ENCODE measurements at places on chromosomes 13 and 19.
A peak's percentile ranks its signal among the peaks of the same experiment; 100 is the strongest.

GRCh38 chr13:109906976-109907375 lies 120.6 kb upstream of the IRS2 start:
- no peak for DNase-seq

- DNase-seq, result peak; percentile 3
These were observed 273.5 kb downstream of the FGF14 start for GRCh38 chr13:102128216-102128810.

DNA sequence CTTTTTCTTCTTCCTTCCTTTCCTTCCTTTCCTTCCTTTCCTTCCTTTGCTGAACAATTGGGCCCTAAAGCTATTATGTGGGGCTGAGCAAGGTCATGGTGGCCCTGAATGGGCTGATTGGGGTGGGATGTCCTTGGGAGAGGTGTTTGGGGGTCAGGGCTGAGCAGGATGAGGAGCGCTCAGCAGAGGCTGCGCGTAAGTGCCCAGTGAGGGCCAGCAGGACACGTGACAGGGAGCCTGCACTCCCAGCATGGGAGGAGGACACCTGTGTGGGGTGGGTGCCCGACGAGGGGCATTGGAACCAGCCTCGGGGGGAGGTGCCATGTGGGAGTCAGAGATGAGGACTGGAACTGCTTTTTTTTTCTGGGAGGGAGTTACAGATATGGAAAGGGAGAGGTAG lies 5.4 kb upstream of the LGALS7 start:
- DNase-seq, result no peak

GRCh38 chr13:50197705-50198104 lies 182.5 kb downstream of the KCNRG start:
- no peak for DNase-seq

GRCh38 chr19:47022140-47022536 lies 2.5 kb downstream of the NPAS1 start:
- no peak for DNase-seq

DNA sequence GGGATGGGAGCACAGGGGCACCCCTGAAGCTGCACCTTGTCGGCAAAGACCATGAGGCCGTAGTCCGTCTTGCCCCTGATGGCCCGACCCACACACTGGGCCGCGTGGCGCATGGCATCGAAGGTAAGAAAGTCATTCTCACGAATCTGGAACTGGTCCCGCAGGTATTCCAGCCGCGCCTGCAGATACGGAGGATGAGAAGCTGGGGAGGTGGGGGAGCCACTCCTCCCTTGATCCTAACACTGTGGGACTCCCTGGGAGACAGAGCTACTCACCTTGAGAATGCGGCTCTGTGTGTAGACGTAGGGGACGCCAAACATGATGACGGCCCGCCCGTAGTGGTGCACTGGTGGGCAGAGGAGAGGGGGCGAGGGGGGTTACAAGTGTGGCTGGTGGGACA lies 11.9 kb downstream of the KLC3 start:
- no peak for DNase-seq

GRCh38 chr19:49583239-49583638 lies 2.1 kb downstream of the PRRG2 start:
- no peak for DNase-seq

DNA sequence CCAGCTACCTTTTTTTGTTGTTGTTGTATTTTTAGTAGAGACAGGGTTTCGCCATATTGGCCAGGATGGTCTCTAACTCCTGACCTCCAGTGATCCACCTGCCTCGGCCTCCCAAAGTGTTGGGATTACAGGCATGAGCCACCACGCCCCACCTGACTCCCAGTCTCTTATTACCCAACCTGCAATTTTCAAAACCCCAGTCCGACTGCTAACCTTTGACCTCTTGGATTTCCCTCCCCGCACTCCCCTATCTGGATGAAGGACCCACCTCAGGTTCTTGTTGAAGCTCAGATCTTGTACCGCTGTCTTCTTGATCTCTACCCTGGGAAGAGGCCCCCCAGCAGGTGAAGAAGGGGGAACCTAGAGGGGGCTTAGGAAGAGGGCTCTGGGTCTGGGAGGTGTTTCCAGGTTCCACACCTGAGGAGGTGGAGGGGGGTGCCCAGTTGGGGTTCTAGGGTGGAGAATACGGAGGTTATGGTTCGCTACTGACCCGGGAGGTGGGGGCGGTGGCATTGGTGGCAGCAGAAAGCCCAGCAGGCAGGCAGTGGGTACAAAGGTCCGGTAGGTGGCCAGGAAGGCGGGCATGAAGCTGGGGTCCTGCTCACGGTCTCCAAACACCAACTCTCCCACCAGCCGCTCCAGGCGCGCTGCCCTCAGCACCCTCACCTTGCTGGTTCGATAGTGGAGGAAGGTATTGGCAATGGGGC lies 2.6 kb downstream of the RGL3 start:
- no peak for DNase-seq

GRCh38 chr19:4208385-4209094 lies 20.8 kb upstream of the EBI3 start:
- peak; percentile 65 for DNase-seq

- DNase-seq, result no peak
These were observed 41.0 kb downstream of the HS6ST3 start for GRCh38 chr13:96130818-96131340.

GRCh38 chr19:16544473-16545231 lies 2.4 kb upstream of the CHERP start:
- no peak for DNase-seq

GRCh38 chr13:23866420-23867026 lies 22.7 kb downstream of the MIPEP start:
- DNase-seq, result no peak

- no peak for DNase-seq
These were observed 10.4 kb downstream of the KDM4B start for GRCh38 chr19:4979211-4979807.

GRCh38 chr13:42345367-42345766 lies 73.4 kb downstream of the AKAP11 start:
- DNase-seq, result no peak

DNA sequence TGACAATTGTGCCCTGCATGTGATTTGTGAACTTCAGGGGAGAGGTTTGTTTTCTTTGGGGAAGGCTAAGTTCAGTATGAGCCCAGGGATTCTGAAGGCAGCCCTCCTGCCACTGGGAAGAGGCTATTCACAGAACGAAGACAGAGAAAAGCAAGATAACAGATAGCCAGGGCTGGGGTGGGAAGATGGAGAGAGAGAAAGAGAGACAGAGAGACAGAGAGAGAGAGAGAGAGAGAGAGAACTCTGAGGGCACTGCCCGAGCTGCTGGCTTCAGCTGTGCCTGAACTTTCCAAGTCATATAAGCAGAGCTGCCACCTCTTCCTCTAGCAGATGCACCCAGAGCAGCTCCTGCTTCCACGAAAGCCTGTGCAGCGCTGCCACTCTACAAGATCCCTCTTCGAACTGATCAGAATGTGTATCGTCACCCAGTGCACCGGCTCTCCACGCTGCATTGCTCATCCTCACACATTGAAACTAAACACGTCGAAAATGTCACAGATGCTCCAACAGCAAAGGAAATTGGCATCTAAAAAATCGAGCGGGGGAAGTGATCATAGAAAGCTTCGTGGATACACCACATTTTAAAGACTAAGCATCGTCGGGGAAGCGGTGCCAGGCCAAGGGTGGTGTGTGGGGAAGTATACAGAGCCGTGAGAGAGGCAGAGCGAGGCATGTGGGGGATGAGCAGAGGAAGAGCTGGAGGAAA lies 81.8 kb upstream of the SIAH3 start:
- DNase-seq, result no peak

DNA sequence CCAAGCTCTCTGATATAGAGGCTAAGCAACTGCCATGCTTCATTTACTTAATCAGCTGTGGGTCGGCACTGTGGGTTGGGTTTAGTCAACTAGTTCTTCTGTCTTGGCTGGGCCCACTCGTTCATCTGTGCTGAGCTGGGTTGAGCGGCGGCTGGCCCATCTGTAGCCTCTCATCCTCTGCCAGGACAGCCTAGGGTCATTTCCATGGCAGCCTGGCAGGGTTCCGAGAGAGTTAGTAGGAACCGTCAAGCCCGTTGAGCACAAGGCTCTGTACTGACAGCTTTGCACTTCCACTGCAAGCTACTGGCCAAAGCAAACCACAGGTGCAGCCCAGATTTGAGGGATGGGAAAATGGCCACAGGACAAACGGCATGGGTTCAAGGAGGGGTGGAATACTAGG lies 6.6 kb upstream of the ZNF835 start:
- no peak for DNase-seq

GRCh38 chr19:30488191-30488590 lies 116.0 kb downstream of the ZNF536 start:
- peak; percentile 27 for DNase-seq

DNA sequence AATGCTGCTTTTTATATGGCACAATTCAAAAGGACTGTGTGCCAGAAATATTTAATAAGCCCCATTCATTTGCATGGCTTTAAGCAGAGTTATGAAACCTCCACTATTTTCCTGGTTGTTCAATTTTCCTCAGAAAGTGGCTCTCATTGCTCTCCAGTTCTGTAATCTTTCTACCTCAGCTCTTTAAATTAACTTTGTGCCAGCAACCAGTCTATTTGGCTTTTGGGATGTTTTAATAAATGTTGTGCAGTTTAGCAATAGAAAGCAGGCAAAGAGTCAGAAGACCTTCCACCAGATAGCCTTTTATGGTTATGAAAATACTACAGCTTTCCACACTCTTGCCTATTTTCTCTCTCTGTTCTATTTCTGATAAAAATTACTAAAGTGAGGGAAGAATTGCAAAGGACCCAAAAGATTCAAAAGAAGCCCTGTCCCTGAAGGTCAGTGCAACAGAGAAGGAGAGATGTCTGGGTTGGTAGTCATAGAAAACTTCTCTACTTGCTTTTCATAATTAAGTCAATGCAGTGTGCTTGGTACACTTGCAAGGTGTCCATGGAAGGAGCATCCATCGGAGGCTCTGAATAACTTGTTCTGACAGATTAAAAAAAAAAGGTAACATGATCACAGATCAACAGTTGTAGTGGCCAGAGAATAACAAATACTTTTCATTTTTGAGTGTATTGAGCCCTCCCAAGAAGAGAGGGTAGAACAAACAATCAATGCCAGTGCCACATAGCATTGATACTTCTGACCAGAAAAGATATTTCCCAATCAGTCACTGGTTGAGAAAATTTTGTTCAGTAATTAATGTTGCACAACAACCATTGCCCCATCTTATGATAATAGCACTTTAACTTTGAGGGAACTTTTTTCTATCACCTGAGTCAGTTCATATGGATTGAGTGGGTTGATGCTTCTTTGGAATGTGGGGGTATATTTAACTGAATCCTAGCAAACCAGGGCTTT lies 48.4 kb upstream of the SPRY2 start:
- DNase-seq, result no peak

DNA sequence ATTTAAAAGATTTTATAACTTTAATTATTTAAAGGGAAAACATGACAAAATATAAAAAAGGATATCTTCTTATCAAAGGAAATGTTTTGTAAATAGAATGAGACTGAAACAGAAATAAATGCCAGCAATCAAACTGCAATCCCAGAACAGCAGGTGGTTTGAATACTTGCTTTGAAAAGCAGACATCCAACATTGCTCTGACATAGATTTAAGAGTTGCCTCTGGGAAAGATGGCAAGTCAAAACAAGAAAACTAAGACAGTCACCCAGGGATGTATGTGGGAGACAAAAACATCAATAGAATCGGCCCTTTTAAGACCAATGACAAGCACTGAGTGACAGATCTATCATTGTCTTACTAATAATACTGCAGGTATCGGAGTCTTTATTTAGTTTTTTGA lies 789.7 kb upstream of the GPC6 start:
- no peak for DNase-seq

- no peak for DNase-seq
These were observed 6.5 kb upstream of the HSPH1 start for GRCh38 chr13:31168166-31168565.

DNA sequence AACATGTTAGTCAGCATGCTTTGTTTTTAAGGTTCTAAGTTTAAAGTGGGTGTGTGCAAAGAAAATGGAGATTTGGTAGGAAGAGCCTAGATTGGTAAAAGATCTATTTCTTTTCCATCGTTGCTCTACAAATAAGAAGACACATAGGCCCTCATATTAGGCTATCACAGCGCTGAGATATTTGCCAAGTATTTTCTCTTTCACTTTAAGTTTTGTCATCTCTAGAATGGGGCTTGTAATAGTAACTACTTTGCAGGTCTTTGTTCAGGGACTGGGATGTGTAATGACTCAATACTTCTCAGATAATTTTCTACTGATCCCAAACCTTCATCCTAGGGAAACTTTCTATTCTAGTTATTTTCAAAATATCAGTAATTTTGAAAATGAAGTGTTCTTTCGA lies 917.7 kb upstream of the SLC10A2 start:
- DNase-seq, result no peak

- DNase-seq, result no peak
These were observed 36.0 kb upstream of the UBL3 start for GRCh38 chr13:29886446-29886845.

- no peak for DNase-seq
These were observed 1098.5 kb downstream of the EFNB2 start for GRCh38 chr13:105436943-105437342.

DNA sequence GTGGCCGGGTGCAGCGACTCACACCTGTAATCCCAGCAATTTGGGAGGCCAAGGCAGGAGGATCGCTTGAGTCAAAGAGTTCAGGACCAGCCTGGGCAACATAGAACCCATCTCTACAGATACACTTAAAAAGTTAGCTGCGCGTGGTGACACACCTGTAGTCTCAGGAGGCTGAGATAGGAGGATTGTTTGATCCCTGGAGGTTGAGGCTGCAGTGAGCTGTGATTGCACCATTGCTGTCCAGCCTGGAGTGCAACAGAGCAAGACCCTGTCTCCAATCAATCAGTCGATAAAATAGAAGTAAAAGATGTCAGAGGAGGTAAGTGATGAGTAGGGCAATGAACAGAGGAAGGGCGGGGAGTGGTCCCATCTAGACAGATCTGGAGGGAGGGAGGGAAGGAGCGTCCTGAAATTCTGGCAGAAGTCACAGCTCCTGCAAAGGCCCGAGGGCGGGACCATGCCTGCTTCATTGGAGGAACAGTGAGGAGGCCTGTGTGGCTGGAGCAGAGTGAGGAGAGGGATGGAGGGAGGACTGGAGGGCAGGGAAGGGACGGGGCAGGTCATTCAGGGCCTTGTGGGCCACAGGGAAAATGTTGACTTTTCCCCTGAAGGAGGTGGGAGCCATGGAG lies 9.7 kb downstream of the SMIM24 start:
- no peak for DNase-seq

DNA sequence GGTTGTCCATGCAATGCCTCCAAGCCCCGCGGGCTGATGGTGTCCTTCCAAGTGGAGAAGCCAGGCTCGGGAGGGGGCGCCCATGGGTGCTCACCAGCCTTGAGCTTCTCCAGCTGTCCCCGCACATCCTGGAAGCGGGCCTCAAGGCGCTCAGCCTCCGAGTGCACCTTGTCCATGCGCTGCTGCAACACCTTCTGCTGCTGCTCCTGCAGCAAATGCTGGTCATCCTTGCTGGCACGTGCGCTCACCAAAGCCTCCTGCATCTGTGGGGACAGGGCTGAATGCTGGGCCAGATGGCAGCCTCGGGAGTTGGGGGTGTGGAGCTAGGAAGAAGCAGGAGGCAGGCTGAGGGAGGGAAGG lies 22.8 kb upstream of the EMP3 start:
- no peak for DNase-seq

GRCh38 chr19:32928806-32929205 lies 43.0 kb downstream of the CEP89 start:
- DNase-seq, result no peak

GRCh38 chr13:109152941-109153340 lies 523.5 kb downstream of the MYO16 start:
- no peak for DNase-seq

GRCh38 chr19:3190470-3190770 lies 4.7 kb downstream of the NCLN start:
- DNase-seq, result no peak
